ENCODE measurements at places on chromosomes 11 and 22.

- DNase-seq = no peak
Observed at GRCh38 chr22:31332010-31332409, 14.1 kb downstream of the PATZ1 start.

DNA sequence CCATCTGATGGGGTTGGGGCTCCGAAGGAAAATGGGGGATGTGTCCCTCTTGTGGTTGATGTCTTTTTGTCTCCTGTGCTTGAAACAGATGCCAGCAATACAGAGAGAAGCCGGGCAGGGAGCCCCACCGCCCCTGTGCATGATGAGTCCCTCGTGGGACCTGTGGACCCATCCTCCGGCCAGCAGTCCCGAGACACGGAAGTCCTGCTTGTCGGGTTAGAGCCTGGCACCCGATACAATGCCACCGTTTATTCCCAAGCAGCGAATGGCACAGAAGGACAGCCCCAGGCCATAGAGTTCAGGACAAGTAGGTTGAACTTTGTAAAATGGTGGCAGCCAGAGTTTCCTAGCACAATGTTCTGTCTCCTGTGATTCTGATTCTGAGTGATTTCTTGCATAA lies 91.7 kb upstream of the OR4B1 start:
- DNase-seq = no peak

GRCh38 chr11:26859416-26859815 lies 134.5 kb upstream of the FIBIN start:
- no peak for DNase-seq

DNA sequence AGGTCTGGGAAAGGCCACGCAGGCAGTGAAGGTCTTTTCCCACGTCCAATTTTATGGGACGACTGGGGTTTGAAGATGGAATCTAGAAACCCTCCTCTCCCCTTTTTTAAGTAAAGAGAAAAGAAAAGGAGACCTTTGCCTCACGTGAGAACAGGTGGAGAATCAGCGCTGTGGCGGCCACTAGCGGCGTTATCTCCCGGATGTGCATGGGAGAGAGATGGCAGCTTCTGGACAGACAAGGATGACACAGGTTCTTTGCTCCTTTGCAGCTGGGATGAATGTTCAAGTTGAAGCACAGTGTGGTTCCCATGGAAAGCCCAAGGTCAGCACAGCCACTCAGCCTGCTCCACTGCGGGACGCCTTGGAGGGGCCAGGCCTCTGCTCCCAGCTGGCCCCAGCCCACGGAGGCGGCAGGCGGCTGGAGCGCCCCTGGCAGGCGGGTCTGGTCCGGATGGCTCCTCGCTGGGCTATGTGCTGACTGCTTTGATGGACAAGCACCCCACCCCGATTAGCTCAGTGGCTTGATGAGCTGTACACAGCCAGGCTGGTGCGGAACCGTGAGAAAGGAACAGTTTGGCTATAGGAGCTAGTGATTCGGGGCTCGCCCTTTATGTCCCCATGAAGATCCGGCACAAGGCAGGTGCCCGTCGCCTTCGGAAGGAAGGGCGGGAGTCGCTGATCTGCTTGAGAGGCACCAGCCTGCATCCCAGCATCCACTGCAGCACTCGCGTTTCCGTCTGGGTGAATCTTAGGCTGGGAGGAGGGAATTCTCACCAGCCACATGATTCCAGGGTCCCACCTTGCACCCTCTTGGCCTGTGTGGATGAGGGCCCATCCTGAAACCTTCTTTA lies 14.5 kb upstream of the BID start:
- no peak for DNase-seq

GRCh38 chr11:128616161-128616560 lies 28.8 kb upstream of the ETS1 start:
- no peak for DNase-seq

- DNase-seq = no peak
Observed at GRCh38 chr11:27688076-27688475, 12.2 kb downstream of the BDNF start.

GRCh38 chr11:68942751-68943271 lies 38.0 kb downstream of the MRGPRD start:
- no peak for DNase-seq

GRCh38 chr11:103465555-103466140 lies 356.4 kb downstream of the DYNC2H1 start:
- DNase-seq = no peak

GRCh38 chr22:25837288-25837900 lies 95.4 kb downstream of the MYO18B start:
- DNase-seq = no peak

All from esophagus squamous epithelium (tissue), 5 donors.